Hippocampal formation (tissue), 2 donors: ENCODE measurements at places on chromosomes 1 and 21.
A peak's percentile ranks its signal among the peaks of the same experiment; 100 is the strongest.

DNA sequence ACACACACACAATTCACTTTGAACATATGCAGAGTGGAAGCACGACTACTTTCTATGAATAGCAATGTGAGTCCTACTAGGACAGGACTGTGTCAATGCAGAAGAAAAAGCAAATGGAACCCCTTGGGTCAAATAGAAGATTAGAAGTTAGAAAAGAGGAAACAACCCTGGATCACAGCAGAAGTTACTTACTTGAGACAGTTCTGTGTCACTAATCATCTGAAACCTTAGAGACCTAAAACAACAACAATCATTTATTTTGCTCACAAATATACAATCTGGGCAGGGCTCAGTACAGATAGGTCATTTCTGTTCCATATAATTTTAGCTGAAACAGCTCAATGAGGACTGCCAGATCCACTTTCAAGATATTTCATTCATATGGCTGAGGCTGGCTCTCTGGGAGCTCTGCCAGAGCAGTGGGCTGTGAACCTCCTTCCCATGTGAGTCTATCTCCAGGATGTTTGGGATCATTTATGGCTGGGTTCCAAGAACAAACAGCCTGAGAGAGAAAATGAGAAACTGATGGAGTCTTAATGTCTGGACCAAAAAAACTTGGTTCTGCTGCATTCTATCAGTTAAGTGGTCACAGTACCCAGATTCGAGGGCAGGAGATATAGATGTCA, 42.5 kb upstream of the IL10 start:
- no peak for DNase-seq

DNA sequence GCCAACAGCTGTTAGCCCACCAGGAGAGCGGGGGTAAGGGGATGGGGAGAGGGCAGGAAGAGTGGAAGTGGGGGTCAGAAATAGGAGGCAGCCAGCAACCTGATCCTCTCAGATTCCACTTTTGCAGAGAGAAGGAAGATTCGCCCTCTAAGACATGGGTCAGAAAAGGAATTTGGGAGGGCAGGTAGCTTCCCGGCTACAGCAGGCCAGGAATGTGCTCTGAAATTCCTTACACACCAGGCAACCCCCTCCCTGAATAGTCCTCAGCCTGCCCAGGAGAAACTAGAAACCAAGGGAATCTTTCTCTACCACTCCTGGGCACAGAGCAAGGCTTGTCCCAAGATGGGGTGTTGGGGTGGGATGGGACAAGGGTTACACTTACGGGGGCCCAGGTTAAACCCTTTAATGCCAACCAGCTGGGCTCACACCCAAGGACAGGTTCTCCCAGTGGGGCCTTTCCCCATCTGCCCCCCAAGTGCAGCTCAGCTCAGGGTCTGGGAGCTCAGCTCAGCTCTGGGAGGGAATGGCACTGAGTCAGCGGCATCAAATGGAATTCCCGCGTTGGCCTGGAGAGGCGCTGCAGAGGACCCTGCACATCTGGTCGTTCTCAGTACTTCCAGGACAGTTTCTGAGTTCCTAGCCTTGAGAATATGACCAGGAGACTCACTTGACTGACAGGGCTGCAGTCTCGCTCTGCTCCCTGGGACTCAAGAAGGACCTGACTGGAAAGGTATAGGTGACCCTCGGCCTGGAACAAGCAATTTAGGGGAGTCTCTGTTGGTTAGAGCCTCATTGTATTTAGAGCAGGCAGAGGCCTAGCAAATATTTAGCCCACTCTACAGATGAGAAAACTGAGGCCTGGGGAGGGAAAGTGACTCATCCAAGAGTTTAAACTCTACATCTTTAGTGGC, 761 bp downstream of the TNNT2 start:
- DNase-seq: no peak

- no peak for DNase-seq
Observed at GRCh38 chr1:223512057-223512456, 118.8 kb downstream of the CCDC185 start.

GRCh38 chr1:20233866-20234265, 47.5 kb upstream of the PLA2G2C start:
- peak; percentile 26 for DNase-seq

- DNase-seq: no peak
Observed at GRCh38 chr21:42398436-42399028, 2.7 kb upstream of the TMPRSS3 start.

- DNase-seq: no peak
Observed at GRCh38 chr1:33634806-33635205, 162.4 kb downstream of the ZSCAN20 start.

- DNase-seq: no peak
Observed at GRCh38 chr21:42858185-42858847, 21.0 kb downstream of the WDR4 start.

- DNase-seq: no peak
Observed at GRCh38 chr1:234484991-234485739, 6.2 kb upstream of the TARBP1 start.

GRCh38 chr1:175237389-175237788, 44.8 kb upstream of the KIAA0040 start:
- DNase-seq: no peak

DNA sequence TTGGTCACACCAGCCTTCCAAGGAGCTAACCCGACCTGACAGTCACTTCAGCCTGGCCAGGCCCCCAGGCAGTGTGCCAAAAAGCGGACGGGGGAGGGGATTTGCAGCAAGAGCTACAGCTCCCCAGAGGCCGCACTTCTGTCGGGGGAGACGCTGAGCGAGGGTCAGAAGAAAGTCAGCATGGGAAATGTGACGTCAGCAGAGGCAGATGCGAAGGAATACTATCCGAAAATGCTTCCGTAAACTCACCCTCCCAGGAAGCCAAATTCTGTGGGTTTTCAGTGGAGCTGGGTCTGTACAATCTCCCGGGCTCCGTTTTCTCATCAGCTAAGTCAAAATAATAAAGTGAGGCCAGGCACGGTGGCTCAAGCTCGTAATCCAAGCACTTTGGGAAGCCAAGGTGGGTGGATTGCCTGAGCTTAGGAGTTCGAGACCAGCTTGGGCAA, 28.5 kb upstream of the ECE1 start:
- peak; percentile 19 for DNase-seq

DNA sequence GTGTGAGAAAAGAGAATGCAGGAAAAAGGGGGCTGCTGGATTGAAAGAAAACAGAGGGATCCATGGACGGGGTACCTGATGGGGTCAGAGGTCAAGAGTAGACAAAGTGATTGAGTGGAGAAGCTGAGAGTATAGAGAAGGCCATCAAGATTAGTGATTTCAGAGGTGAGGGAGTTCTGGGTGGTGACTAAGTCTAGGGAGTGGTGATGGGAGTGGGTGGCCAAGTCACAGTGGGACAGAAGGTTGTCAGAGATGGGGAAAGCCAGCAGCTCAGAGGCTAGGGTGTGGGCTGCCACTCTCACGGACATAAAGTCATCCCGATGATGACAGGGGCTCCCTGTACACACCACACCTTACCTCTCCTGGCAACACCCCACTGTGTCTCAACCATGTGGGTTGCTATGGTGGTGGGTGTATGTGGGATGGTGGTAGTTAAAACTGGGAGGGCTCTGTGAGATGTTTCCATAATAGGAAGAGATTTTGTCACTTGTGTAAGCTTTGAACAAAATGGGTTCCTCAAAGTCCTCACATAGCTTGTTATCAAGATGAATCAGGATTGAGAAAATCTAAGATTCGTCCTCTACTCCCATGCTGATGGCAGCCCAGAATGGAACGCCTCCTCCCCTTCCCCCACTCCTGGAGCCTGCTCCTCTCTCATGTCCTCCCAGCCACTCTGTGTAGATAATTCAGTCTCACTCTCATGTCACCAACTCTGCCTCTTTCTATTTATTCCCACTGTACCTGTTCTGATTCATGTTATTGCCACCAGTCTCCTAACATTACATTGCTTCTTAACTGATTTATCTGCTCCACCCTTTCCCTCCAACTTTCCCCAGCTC, 20.3 kb upstream of the CSF1 start:
- no peak for DNase-seq

GRCh38 chr1:14598007-14598497, 433 bp upstream of the KAZN start:
- DNase-seq: no peak

DNA sequence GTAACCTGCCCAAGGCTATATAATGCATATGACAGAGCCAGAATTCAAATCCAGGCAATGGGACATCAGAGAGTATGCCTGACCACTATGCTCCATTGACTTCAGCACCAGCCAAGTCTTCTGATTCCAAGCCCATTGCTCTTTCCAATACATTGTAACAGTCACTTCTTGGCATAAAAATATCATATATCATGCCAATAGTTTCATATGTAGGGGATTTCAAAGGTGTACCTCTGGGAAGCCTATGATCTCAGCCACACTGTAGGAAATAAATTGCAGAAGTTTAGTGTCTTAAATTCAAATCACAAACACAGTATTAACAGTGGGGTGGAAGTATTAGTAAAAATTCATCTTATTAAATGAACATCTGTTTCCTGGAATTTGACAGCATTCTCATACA, 30.0 kb upstream of the ROR1 start:
- DNase-seq: no peak

- DNase-seq: no peak
Observed at GRCh38 chr1:36322786-36323635, 434 bp downstream of the EVA1B start.

GRCh38 chr1:215603319-215603718, 36.2 kb downstream of the KCTD3 start:
- no peak for DNase-seq

DNA sequence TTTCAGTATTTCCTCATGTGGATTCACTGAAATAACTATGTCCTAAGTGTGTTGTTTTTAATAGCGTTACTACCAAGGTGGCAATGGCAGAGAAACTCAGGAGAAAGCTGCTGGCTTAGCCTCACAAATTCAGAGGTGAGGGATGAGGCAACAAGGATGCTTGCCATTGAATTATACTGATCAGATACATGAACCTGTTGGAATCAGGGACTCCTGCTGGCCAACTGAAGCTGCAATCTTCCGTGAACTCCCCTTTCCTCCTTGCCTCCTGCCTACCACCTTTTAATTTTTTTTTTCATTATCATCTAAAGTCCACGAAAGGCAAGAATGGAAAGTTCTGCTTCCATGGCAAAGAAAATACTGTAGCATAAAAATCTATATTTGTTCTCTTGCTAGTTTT, 254.7 kb downstream of the NFIA start:
- DNase-seq: no peak

DNA sequence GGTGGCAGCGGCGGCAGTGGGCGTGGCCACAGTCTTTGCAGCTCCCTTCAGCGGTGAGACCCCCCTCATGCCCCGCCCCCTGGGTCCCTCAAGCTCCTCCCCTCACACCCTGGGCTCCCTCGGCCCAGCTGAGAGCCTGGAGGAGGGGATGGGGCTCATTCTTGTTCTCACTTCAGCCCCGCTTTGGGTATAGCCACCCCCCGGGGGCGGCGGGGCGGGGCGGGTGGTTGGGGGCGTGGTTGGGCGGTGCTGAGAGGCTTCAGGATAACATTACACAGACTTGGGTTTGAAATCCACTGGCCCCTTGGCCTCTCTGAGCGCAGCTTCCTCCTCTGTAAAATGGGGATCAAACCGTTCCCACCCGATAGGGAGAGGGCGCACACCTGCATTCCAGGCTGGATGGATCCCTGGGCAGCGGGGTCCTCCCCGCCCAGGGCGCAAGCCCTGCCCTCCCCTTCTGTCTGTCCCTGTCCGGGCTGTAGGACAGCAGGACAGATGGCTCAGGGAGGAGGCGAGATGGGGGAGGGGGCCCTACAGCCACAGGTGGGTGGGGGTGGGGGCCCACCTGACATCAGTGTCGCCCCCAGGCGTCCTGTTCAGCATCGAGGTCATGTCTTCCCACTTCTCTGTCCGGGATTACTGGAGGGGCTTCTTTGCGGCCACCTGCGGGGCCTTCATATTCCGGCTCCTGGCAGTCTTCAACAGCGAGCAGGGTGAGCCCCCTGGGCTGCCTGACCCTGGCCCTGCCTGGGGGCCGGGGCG, 5.1 kb downstream of the CLCNKA start:
- DNase-seq: no peak

GRCh38 chr1:172863031-172863430, 187.7 kb downstream of the TNFSF18 start:
- DNase-seq: no peak

- peak; percentile 14 for DNase-seq
Observed at GRCh38 chr1:5509664-5510452, 482.4 kb downstream of the NPHP4 start.

- DNase-seq: no peak
Observed at GRCh38 chr1:73604739-73605138, 593.2 kb downstream of the LRRIQ3 start.

- no peak for DNase-seq
Observed at GRCh38 chr1:179124873-179125272, 43.0 kb downstream of the TOR3A start.
